ENCODE measurements at places on chromosomes 1 and 21.

DNA sequence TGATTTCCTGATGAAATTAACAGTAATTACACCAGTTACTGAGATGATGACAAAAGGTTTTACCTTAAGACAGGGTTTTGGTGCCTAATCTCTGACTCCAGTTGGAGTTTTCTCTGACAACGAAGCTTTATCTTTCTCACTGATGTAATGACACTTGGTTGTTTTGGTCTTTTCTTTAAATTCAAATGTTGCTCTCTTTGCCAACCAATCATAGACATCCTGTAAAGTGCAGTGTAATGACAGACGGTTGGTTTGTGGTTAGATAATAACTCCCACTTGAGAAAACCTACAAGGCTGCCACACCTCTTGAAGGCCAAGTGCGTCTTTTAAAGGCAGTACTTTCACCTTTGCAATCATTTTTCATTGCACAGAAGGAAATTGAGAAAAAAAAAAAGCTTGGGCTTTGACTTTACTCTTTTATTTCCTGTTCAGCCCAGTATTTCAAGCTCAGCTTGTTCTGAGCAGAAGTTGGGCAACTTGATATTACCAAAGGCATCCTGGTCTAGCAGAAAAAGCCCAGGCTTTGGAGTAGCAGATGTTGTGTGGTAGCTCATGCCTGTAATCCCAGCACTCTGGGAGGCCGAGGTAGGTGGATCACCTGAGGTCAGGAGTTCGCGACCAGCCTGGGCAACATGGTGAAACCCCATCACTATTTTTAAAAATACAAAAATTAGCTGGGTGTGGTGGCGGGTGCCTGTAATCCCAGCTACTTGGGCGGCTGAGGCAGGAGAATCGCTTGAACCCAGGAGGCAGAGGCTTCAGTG lies 14.9 kb downstream of the PDIK1L start:
- no peak for DNase-seq

- DNase-seq: no peak
These were observed 83.4 kb downstream of the DMRTB1 start for GRCh38 chr1:53542551-53542950.

DNA sequence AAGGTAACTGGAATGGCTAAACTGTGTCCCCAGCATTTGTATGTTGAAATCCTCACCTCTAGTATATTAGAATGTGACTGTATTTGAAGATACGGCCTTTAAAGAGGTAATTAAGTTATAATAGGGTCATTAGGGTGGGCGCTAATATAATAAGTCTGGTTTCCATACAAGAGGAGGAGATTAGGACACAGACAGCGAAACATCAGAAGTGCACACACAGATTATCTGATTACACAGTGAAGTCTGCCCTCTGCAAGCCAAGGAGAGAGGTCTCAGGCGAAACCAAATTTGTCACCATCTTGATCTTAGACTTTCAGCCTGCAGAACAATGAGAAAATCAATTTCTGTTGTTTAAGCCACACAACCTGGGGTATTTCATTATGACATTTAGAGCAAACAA lies 2233.1 kb downstream of the MRPL39 start:
- no peak for DNase-seq

DNA sequence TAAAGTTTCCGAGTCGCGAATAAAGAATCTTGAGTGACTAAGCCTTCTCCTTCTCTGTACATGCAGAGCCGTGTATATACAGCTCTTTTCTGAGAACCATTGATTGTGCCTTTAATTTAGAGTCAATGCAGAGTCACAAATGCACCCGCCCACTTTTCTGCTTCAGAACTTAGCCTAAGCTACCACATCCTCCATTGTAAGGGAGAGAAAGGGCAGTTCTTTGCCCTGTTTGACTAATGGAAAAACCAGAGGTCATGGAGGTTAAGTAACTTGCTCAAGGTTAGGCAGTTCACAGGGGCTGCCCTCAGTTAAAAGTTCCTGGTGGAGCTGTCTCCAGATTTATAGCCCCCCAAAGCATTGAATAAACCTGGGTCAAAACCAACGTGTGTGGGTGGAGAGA lies 139.6 kb downstream of the TOMM20 start:
- no peak for DNase-seq

DNA sequence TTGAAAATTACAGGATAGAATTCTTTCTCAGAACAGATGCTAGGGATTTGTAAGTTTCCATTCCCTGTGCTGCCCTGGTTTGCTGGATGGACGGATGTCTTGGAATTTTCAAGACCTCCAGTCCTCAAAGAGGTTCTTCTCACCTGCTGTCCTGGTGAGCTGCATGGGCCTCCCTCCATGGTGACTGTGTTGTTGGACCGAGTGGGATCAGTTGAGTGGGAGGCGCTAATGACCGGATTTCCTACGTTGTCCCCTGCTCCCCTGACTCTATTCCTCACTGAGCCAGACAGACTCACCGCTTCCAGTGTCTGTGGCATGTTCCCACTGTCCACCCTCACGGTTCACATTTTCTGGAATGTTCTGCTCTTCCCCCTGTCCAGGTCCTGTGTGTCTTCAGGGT lies 229.8 kb downstream of the CAMTA1 start:
- DNase-seq: no peak

DNA sequence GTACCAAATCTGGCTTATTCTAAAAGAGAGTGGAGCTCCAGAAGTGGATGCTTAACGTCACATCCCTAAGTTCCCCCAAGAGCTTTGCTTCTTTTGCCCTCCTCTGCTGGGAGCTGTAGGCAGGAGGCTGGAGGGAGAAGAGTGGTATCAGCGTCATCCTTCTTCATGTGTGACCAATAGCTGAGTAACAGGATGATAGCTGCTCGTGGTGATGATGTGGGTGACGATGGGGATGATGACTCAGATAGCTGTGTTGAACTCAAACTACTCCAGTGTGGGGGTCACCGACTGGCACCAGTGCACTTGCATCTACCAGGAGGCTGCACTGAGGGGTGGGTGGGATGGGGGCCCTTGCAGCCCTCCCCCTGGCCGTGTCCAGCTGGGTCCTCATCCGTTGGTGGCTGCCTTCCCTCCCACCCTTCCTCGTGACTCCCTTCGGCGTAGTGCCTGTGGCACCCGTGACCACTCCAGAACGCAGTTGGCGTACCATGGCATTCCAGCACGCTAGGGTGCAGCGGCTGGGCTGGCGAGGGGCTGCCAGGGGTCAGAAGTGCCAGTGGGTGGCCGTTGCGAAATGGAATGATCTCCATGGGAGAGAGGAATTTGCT lies 1.1 kb downstream of the IGFN1 start:
- DNase-seq: no peak

DNA sequence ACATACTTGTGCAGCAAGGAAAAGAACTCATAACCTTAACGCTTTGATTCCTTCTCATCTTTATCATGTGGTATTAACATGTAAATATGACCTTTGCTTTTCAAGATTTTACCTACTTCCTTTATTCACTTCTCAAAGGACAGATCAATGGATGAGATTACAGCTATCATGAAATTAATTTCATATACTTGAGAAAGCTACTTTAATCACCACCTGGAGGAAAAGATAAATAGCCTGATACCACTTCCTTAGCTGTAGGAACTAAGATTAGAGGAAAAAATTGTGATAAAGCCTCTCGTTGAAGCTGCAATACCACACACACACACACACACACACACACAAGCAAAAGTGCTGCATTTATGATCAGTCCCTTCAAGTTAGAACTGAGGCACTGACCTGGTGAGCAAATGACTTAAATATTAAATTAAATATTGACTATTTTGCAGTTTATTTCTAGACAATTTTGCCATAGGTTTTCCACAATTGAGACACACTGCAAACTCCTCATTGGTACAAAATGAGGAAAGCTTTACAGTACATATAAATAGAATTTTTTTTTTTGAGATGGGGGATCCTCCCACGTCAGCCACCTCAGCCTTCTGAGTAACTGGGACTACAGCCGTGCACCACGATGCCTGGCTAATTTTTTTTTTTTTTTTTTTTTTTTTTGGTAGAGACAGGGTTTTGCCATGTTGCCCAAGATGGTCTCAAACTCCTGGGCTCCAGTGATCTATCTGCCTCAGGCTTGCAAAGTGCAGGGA lies 27.2 kb upstream of the DMRTB1 start:
- DNase-seq: no peak

DNA sequence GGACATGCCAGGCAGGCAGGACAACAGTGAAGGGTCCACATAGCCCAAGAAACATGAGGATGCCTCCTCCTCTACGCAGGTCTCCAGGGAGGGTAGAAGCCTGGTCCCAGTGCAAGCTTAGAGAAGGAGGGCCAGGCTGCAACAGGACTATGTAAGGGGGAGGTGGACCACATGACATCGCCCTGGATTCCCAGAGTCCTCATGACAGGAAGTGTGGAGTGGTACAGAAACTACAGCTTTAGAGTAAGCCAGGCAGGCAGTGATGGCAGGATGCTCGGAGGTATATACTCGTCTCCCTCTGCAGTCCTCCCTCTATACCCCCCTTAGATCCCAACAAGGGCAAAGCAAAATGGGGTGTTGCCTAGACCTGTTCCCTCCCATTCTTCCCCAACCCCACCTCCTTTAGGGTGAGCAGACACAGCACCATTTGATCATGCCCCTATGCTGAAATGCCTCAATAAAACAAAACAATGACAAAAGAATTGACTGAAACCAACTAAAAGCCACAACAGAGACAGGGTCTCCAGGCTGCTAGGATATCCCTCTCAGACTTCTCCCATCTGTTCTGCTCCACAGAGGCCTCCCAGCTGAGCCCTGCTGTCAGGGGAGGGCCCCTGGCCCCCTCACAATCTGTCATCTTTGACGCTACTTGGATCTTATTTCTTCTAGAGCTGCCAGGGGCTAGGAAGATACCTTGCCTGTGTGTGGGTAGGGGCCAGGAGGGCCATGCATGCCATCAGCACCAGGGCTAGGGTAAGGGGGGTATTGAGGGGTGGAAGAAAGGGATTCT lies 13.1 kb downstream of the FAM78B start:
- DNase-seq: no peak

GRCh38 chr1:58768971-58769808 lies 14.7 kb downstream of the JUN start:
- DNase-seq: no peak

GRCh38 chr21:8989261-8989711 lies 1532.1 kb upstream of the TPTE start:
- no peak for DNase-seq

Data from bone marrow (tissue), 2 donors.